B cell (primary cell): ENCODE measurements at places on chromosomes 6 and 20.

DNA sequence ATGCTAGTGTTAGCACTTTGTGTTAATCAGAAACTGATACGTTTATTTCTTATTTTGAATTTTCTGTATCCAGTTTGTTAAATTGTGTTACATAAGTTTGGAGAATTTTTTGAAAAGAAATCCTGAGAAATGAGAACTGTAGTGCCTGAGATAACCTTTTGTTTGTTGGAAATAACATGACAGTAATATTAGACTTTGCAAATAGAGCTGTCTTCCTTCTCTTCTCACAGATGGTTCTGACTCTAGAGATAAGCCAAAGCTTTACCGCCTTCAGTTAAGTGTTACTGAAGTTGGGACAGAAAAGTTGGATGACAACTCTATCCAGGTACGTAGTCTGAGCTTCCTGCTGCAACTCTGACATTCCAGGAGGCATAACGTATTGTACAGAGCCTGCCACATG is 69.9 kb downstream of the AFDN start:
- no peak for DNase-seq

DNA sequence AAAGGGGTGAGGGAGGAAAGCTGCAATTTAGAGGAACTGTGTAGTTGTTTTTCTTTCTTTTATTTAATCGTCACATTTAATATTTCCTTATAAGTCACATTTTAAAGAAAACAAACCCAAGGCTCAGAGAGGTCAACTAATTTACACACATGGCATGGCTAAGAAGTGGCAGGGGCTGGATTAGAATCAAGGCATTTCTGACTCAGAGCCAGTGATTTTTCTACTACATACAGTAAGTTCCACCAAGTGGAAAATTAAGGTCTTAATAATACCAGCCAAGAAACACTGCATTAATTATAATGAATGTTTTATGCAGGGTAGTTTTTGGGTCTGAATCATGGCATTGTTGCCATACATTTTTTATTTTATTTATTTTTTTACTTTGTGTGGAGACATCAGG is 607.7 kb upstream of the CITED2 start:
- DNase-seq = no peak

DNA sequence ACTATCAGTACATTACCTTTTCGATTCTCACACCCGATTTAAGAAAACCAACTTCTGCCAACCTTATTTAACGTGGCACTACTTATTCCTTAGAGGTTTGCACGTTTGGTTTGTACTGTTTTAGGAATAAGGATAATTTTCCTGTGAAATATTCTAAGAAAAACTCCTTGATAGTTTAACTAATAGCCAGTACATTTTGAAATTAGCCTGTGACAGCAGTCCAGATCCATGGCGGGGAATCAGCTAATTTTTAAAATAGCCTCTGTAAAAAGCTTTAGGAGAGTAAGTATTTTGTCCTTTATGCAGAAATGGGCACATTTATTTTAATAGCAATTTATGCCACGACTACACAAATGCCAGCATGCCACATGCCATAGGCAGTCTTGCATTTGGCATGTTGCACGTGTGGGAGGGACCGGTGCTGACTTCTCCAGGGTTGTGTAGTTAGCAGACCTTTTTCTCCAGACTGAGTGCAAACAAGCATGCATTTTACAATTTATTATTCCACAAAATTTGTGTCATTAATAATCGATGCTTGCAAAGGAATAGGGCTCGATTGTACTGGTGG is 6.2 kb downstream of the FOXC1 start:
- DNase-seq = no peak

- DNase-seq = no peak
Observed at GRCh38 chr6:25295651-25296050, 16.5 kb downstream of the CARMIL1 start.

GRCh38 chr6:133447924-133448323 is 206.8 kb downstream of the EYA4 start:
- no peak for DNase-seq

- DNase-seq = no peak
Observed at GRCh38 chr20:44222027-44222426, 11.5 kb upstream of the OSER1 start.

- no peak for DNase-seq
Observed at GRCh38 chr20:3741836-3742458, 9.5 kb downstream of the HSPA12B start.

GRCh38 chr20:51916244-51916643 is 113.9 kb upstream of the SALL4 start:
- no peak for DNase-seq

GRCh38 chr6:157481189-157481864 is 100.3 kb downstream of the ZDHHC14 start:
- DNase-seq = no peak

GRCh38 chr20:61426352-61426751 is 174.3 kb downstream of the CDH4 start:
- no peak for DNase-seq

- peak; percentile 9 for DNase-seq
Observed at GRCh38 chr6:136956590-136957544, 34.8 kb downstream of the SLC35D3 start.

- no peak for DNase-seq
Observed at GRCh38 chr20:58515233-58516212, at the start of gene APCDD1L. Gene APCDD1L, minus strand, starts transcription at chr20:58515399. Its CDS starts 692 bp downstream, at chr20:58514707.

- no peak for DNase-seq
Observed at GRCh38 chr6:152879681-152880080, 103.2 kb downstream of the FBXO5 start.

- DNase-seq = no peak
Observed at GRCh38 chr20:53711333-53712211, 117.9 kb upstream of the ZNF217 start.

DNA sequence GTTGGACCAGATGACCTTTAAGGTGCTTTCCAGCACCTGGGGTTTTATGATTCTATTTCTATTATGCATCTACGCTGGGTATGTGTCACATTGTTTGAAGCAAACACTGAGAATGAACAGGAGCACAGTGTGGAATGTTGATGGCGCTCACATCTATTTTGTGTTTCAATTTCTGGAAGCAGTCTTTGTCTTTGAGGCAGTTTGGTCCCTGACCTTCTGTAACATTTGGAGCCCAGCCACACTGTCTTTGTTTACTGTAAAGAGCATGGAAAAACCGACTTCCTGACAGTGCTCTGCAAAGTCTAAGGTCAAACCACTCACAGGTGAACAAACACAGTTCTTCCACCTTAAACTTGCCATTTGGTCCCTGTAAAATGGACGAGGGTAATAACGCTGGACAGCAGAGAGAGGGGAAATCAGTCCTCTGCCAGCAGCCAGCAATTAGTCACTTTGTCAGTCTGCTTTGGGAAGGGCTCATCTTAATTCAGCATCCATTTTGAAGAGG is 155.5 kb downstream of the PRL start:
- no peak for DNase-seq

GRCh38 chr6:105057160-105057559 is 100.3 kb downstream of the LIN28B start:
- no peak for DNase-seq

DNA sequence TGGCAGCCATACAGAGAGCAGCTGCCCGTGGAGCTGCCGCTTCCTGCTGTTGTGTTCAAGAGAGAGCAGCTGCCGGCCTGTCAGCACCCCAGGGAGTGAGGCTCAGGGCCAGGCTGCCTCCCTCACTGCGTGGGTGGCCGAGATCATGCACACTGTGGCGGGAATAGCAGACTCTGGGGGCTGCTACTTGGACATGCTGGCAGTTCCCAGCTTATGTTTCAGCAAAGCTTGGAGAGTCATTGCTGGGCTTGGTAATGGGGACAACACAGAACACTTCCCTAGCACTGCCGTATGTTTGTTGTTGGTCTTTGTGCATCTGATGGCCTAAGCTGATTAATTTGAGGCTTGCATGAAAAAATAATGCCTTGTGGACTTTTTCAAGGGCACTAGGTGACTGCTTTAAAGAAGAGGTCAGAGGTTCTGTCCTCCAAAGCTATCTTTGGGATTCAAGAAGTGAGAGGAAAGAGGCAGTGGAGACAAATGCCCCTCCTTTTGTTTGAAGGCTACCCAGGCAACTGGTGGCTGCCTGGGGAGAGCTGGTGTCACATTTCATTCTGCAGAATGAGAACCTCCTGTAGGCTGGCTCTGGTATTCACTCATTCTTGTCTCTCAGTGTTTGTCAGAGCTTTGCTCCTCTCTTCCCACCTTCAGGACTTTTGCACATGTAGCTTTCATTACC is 18.8 kb downstream of the MRAP2 start:
- DNase-seq = no peak

DNA sequence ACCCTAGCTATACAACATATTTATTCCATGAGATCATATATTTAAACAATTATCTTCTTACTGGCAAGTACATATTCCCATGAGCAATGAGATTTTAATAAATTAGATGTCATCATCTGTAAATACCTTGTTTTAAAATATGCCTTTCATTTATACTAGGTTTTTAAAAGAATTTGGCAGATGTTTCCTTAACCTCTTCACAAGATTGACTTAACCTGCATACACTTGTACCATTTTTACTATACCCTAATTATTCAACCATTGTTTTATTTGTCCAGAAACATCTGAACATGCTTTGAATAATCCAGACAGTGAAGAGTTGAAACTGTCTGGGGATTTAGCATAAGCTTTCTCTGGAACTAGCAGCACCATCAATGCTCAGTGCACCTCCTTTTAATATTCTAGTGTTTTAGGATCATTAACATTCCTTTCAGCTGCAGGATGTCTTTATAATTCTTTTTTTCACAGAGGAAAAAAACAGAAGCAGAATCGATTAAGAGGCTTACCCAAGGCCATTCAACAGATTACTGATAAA is 188.0 kb upstream of the TENT5A start:
- no peak for DNase-seq

DNA sequence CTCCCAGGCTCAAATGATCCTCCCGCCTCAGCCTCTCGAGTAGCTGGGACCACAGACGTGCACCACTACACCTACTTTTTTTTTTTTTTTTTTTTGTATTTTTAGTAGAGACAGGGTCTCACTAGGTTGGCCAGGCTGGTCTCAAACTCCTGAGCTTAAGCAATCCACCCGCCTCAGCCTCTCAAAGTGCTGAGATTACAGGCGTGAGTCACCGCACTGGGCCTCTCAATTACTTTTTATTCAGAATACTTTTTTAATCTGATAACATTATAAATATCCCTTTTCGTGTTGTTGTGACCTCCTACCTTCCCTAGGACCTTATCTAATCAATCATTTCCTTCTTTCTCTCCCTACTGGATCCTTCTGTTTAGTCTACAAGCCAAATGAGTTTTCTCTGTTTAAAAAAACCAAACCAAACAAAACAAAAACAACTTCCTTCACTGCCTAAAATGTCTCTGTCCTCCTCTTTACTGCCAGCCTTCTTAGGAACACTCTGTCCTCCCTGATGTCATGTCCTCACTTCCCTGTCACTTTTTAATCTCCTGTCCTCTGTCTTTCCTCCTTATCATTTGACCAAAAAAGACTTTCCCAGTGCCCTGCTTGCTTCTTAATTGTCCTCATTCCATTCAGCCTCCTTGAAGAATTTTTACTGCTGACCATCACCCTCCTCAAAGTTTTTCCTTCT is 85.0 kb downstream of the CAP2 start:
- no peak for DNase-seq

DNA sequence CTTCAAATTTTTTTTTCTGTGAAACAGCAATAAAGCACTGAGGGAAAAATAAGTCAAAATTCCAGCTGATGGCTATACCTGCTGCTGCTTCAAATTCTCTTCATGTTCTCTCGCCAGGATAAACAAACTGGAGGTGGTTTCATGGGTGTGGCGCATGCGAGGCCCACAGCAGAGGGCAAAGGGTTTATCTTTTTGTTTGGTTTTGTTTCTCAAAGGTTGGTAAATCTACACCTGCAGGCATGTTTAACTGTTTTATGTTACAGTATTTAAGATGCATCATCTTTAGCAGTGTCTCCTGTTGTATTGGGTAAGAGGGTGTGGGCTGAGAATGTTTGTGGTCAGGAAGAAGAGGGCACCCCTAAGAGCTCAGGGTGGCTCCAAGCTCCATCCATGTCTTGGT is 342.2 kb downstream of the CDH26 start:
- no peak for DNase-seq

DNA sequence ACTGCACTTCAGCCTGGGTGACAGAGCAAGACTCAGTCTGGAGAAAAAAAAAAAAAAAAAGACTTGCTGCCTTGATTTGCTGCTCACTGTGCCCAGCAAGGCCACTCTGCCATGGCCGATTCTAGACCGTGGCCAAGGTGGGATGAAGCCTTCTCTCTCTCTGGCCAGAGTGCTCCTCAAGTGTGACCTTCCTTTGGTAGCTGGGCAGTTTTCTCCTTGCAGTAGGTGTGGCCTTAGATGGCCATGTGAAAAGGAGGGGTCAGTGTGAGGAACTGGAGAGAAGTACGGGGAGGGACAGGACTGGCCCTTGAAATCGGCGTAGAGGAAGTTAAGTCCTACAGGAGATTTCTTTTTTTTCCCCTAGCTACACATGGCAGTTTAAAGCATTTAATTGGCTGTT is 272.0 kb downstream of the ARID1B start:
- DNase-seq = no peak

DNA sequence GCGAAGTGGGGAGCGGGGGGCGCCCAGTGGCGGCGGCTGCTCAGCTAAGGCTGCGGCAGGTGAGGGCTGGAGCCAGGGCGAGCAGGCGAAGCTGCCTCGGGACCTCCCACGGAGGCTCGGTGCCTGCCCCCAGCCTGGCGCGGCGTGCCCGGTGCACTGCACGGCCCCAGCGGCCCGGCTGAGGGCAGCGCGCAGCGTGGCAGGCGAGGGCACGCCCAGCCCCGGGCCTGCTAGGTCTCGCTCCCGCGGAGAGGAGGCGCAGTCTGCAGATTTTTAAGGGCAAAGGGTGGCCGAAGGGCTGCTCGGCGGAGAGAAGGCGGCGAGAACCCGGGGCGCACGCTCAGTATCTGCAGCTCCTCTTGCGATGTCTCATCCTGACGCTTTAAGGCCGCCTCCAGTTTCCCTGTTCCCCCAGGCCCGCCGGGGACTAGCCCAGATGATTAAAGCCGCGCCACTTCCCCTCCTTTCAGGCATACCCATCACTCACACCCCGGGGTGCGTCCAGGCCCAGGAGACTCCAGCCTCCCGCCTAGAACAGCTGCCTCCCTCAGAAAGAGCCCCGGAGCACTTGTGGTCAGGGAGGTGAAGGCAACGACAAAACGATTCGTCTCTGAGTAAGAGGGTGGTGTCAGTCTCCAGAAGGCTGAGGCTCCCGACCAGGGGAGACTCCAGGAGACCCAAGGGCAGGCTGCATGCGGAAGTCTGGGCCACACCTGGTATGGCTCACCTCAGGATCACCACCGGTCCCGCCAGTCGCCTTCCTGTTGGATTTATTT is at the start of gene FERMT1:
FERMT1 (minus strand) TSS at position 158 of the 776 bp plus-strand sequence. CDS start 3,476 bp downstream, outside the sequence.
- no peak for DNase-seq

DNA sequence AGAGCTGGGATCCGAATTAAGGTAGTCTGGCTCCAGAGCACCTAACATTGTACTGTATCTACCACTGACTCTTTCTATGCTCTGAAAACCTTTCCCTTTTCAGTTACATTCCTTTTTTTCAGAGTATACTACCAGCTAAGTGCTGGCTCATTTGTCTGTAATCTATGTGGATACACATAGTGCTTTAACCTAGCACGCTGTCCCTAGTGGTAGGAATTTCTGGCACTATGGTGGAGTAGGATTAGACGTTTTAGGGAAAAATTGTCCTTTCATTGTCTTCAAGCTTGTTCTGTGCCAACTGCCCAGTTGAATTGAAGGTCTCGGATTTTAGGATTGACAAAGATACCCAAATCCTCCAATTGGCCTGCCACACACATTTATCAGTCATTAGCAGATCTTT is 259.1 kb upstream of the FERMT1 start:
- DNase-seq = no peak
